ENCODE measurements at places on chromosomes 1 and 21. TPM values are rescaled to one million over a fixed set of nuclear protein-coding genes. Genes with fewer than 3 reads are reported as not detected.

PRKAB2 gene
- total RNA-seq, result 19.5 TPM

GRCh38 chr21:29674343-29674742, 265.5 kb downstream of the GRIK1 start:
- H3K27ac ChIP-seq, result no peak overlapping the region
- no peaks in the 10 kb centered on the region for H3K4me1 ChIP-seq

- no peak overlapping the region for H3K4me3 ChIP-seq
- H3K4me1 ChIP-seq, result peaks cover 24% of the 10 kb centered on the region
- H3K36me3 ChIP-seq, result no peaks in the 10 kb centered on the region
- no peak for DNase-seq
- no peaks in the 10 kb centered on the region for H3K27me3 ChIP-seq
Observed at GRCh38 chr1:66540434-66541032, 6.6 kb downstream of the SGIP1 start.

AXDND1 gene
- not detected for total RNA-seq

HCN3 gene
- 1.9 TPM for total RNA-seq

AMY1A gene
- total RNA-seq, result not detected

DNA sequence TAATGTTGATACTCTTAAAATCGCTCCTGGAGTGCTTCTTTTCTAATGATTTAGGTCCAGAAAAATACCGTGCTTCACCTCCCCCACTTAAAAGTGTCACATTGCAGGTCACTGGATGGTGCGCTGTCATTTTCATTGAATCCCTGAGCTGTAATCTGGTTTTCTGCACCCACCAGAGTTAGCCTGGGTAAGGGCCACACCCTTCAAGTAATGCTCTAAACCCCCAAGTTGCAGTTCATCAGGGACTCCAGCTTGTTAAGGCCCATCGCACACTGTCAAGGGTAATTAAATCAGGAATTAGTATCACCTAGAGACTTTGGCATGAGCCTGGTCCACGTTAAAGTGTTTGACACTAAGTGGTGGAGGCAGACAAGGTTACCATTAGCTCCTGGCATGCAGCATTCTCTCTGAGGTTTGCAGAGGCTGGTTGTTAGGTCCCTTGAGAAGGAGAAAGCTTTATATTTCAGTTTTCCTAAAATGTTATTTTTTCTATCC, 34.0 kb downstream of the ASTN1 start:
- H3K36me3 ChIP-seq, result no peaks in the 10 kb centered on the region
- H3K4me3 ChIP-seq, result no peak overlapping the region
- no peaks in the 10 kb centered on the region for H3K27me3 ChIP-seq
- DNase-seq, result no peak
- H3K4me1 ChIP-seq, result no peaks in the 10 kb centered on the region

SPATA45 gene
- total RNA-seq, result not detected
